Right renal cortex interstitium (tissue), 3 donors: ENCODE measurements at places on chromosomes 12 and 14. TPM values are rescaled to one million over a fixed set of nuclear protein-coding genes. Genes with fewer than 3 reads are reported as not detected.

DNA sequence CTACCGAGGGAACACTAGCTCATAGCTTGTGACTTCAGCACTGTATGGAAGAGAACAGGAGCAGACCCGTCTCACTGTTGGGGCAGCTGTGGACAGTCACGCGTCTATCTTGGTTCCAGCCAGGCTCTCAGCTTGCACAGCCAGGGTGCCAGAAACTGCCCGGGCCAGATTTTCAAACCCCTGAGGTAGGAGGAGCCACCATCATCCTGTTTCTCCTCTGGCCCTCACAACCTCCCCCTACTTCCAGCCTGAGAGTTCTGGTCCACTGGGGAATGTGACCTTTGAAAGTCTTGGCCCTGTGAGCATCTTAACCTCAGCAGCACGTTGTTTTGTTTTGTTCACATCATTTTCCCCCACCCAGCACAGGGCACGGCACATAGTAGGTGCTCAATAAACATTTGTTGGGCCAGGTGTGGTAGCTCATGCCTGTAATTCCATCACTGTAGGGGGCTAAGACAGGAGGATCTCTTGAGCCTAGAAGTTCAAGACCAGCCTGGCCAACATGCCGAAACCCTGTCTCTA lies 50.4 kb downstream of the PSMA6 start:
- DNase-seq, result no peak

DNA sequence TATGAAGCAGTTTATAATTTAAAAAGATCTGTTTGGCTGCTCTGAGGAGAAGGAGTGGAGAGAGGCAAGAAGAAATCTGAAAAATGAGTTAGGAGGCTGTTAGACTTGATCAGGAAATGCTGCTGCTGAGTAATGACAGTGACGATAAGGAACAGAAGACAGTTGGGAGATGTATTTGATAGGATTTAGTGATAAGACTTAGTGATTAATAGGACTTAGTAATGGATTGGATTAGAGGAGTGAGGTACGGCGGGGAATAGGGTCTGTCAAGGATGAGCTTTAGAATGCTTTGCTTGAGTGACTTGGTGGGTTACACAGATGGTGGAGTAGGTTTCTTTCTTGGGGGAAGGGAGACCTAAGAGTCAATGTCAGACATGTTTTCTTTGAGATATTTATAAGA lies 31.7 kb downstream of the UNC79 start:
- DNase-seq, result no peak

DNA sequence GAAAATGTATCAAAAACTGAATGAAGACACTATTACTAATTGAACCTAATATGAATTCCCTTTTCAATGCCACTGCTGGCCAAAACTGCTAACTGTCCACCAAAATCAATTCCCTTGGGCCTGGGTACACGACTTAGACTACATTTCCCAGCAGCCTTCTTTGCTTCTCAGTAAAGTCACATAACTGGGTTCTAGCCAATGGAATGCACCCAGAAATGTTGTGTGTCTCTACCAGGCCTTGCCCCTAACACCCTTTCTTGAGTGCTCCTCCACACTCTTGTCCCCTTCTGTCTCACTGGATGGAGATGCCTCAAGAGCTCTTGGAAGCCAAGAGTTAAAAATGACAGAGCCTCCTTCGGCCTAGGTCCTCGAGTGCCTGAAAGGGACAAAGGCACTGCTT lies 156.8 kb downstream of the PPM1H start:
- no peak for DNase-seq

GRCh38 chr14:91300957-91301356 lies 56.5 kb upstream of the GPR68 start:
- no peak for DNase-seq

FAM177A1 gene
- polyA plus RNA-seq, result 63.2 TPM

GRCh38 chr12:123934829-123935228 lies 37.8 kb downstream of the CCDC92 start:
- DNase-seq, result no peak

ACSM4 gene
- polyA plus RNA-seq, result not detected

SOS2 gene
- polyA plus RNA-seq, result 38.2 TPM

EIF2B1 gene
- polyA plus RNA-seq, result 60.1 TPM

DNA sequence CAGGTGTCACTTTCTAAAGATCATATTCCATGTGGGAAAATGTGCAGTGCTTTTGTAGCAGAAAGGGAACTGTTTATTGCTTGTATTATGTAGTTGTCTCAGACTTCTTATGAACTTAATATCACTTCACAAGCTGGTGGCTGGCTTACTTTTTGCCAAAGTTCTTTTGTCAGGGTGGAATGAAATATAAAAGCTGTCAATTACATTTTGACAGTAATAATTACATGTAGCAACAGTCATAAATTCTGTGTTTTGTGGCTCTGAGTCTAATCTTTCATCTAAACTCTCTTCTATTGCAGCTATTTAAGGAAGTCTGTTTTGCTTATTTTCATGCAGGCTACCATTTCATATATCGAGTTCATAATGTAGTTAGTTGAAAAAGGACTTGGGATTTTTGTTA lies 106.6 kb downstream of the OTOGL start:
- DNase-seq, result no peak

GRCh38 chr12:74381958-74382357 lies 155.7 kb upstream of the ATXN7L3B start:
- no peak for DNase-seq

- DNase-seq, result no peak
Measured at GRCh38 chr14:94081386-94081820, 293 bp downstream of the IFI27L1 start.

- no peak for DNase-seq
Measured at GRCh38 chr12:22276867-22277266, 57.6 kb downstream of the ST8SIA1 start.

DNA sequence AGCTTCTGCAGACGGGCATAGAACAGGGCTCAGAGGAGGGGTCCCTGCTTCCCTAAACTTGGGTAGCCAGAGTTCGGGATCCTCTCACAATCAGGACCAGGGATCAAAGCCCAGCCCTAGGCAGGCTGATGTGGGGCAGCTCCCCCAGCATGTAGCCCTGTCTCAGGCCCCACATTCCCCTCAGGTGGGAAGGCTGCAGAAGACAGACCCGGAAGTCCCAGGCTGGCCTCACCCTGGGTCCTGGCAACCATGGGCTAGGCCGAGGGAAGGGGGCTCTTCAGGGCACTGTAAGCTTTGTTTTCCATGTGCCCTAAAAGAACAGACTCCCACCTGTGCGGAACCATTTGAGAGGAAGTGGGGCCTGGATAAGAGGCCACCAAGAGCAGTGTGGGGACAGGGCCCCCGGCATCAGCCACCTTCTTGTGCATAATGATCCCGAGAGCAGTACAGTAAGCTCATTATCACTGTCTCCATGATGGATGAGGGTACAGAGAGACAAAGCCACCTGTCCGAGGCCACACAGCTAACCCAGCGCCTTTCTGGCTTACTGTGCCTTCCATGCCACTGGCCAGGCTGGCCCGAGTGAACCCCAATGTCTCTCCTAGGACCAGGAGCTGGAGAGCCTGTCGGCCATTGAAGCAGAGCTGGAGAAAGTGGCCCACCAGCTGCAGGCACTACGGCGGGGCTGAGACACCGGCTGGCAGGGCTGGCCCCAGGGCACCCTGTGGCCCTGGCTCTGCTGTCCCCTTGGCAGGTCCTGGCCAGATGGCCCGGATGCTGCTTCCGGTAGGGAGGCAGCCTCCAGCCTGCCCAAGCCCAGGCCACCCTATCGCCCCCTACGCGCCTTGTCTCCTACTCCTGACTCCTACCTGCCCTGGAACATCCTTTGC lies 11.5 kb downstream of the CHGA start:
- no peak for DNase-seq

- DNase-seq, result no peak
Measured at GRCh38 chr12:6790496-6791150, 1.3 kb downstream of the CD4 start.

LRRIQ1 gene
- polyA plus RNA-seq, result 37.3 TPM
